ENCODE measurements at places on chromosomes 12 and 14.

DNA sequence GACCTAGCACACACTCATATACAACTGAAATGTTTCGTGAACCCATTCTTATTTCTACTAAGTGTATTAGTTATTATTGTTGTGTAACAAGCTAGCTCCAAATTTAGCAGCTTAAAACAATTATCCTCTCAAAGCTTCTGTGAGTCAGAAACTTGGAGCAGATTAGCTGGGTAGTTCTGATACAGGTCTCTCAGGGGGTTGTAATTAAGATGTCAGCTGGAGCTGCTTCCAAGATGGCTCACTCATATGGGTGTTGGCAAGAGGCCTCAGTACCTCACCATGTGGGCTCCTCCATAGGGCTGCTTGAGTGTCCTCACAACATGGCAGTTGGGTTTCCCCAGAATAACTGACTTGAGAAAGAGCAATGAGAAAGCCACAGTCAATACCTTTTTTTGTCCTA is 9.8 kb downstream of the GPR135 start:
- no peak for DNase-seq

GRCh38 chr12:96907671-96908422 is 790 bp downstream of the NEDD1 start:
- DNase-seq: no peak

DNA sequence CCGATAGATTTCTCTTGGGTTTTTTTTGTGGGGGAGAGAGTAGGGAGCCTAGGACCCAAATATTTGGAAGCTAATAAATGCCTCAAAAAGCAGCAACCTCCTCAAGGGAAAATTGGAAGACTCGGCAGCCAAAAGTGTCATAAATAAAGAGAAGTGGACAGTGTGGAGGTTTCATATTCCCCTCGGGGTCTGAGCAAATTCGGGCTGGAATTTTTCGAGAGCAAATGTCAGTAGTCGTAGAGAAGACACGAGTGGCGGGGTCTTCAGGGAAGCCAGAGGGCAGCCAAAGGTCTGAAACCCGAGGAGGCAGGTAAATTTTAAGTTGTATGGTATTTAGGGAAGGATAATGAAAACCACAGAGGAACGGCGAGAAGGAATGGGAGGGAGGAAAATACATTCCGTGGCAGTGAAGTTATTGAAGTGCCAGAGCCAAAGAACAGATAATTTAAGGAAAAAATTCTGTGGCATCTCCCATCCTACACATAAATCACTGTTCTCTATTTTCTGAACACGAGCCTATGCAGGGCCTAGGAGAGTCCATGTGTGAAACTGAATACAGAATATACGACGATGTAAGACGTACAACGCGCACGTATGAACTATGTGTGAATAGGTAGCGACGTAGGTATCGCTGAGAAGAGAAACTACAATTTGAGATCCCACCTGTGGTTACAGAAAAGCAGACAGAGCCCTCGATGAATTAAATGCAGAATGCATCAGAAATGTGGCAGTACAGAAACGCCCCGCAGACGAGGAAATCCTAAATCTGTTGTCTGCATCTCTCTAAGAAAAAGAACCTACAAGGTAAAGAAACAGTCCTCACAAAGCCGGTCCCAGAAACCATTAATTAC is 12.9 kb downstream of the BCL11B start:
- no peak for DNase-seq

- no peak for DNase-seq
Observed at GRCh38 chr12:5514016-5514415, 82.1 kb downstream of the NTF3 start.

- no peak for DNase-seq
Observed at GRCh38 chr12:11980115-11980514, 90.6 kb upstream of the BCL2L14 start.

- no peak for DNase-seq
Observed at GRCh38 chr12:129827866-129828384, 75.9 kb downstream of the TMEM132D start.

GRCh38 chr12:111826316-111826715 is 15.7 kb upstream of the MAPKAPK5 start:
- no peak for DNase-seq

- DNase-seq: no peak
Observed at GRCh38 chr12:29543036-29543435, 45.5 kb upstream of the OVCH1 start.

DNA sequence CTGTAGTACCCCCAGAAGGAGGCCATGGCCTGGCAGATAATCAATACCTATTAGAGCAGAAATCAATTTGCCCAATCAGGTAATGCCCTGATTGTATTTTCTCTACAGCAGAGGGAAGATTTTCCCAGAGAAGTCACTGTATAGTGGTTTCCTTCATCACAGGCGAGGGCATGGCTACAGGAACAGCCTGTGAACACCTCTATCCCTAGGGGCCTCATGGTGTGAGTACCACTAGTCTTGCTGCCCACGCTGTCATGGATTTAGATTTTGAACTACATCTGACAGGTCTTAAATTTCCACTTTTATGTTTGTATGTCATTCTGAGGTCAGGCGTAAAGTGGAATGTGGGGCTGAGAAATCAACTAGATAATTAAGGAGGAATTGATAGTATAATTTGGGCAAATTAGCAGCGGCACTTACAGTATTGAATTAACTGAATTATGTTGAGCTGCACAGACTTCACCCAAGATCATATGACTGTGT is 42.4 kb upstream of the STXBP6 start:
- no peak for DNase-seq

- DNase-seq: no peak
Observed at GRCh38 chr14:45135156-45135555, 574 bp upstream of the FANCM start.

DNA sequence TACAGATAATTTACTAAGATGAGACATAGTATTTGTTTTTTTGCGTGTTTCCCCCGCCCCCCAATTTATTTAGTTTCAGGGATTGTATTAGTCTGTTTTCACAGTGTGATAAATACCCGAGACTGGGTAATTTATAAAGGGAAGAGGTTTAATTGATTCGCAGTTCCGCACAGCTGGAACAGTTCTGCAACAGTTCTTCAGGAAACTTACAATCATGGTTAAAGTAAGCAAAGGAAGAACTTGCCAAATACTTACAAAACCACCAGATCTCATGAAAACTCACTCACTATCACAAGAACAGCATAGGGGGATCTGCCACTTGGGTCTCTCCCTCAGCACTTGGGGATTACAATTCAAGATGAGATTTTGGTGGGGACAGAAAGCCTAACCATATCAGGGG is 48.9 kb downstream of the LRRIQ1 start:
- no peak for DNase-seq

- no peak for DNase-seq
Observed at GRCh38 chr12:95262808-95263207, 45.2 kb downstream of the VEZT start.

DNA sequence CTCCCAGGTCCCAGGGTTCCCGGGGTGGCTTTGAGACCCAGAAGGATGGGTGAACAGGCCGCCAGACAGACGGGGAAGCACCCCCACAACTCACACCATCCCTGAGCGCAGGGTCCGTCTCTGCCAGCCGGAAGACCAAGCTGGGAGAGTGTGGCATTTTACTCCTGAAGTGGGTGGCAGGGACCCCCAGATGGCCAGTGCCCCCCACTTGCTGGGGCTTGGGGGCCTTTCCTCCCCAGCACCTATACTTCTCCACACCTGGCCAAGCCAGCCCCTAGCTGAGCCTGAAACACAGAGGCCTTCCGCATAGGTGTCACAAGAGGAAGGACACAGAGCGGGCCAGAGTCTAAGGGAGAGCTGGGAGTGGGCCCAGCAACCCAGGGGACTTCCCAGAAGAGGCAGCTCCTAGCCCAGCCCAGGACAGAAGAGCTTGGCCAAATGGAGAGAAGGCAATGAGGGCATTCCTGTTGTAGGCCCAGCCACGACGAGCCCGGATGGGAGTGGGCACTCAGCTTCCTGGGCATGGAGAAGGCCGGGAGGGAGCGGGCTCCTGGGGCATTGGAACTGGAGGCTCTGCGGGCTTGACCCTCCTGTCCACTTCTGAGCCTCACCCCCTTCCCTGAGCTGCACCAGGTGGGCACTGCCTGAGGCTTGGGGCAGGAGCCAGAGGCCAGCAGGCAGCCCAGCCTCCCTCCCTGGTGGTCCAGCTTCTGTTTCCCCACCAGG is 3.3 kb downstream of the AHNAK2 start:
- no peak for DNase-seq

DNA sequence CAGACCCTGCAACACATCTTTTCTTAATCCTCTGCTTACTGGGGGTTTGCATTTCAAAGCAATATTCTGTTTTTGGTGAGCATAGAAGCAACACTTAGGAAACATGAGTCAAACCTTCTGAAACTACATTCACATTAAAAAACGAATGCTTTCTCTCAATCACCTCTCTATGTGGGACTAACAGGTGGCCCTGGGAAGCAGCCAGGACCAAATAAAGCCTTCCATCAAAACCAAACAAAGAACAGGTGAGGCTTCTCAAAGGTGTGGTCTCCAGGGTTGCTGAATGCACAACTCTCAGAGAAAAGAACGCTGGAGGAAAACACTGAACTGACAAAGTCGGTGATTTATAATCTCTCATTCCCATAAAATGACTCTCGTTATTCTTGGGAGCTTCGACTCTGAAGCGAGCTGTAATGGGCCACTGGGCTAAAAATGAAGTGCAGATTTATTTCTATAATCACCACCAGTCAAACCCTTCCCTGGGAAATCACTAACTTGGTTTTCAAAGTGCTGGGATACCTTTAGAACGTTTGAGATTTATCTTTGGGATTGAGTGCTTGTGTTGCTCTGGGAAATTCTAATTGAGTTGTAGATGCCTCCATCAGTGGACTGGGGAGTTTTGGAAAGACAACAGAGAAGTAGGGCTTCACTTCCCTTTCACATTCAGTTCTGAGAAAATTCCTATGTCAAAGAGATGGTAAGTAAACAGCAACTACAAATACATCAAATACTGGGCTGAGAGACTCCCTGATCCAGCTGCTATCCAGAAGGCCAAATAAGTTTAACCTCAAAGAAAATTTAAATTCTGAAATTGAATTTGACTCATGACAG is 262.0 kb upstream of the TMPO start:
- no peak for DNase-seq

DNA sequence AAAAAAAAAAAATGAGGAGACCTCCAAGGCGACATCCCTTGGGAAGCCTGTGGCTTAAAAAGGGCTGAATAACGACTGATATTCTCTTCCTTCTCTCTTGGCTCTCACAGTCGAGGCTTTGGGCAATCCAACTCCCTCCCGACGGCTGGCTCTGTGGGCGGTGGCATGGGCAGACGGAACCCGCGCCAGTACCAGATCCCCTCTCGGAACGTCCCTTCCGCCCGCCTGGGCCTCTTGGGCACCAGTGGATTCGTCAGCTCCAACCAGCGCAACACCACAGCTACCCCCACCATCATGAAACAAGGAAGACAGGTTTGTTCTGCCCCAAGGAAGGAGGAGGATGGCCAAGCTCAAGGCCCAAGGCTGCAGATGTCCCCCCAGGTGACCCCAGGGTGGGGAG is 127.8 kb downstream of the GCH1 start:
- no peak for DNase-seq

DNA sequence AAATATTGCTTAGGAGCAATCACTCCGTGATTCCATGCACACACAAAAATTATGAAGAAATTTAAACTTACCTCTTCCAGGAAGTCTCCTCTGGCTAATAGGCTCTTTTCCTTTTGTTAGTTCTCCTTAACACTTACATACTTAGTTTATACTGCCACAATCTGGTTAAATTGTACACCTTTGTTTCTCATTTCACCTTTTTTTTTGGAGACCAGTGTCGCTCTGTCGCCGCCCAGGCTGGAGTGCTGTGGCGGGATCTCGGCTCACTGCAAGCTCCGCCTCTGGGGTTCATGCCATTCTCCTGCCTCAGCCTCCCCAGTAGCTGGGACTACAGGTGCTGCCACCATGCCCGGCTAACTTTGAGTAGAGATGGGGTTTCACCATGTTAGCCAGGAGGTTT is 2.2 kb upstream of the ANKRD52 start:
- DNase-seq: no peak

DNA sequence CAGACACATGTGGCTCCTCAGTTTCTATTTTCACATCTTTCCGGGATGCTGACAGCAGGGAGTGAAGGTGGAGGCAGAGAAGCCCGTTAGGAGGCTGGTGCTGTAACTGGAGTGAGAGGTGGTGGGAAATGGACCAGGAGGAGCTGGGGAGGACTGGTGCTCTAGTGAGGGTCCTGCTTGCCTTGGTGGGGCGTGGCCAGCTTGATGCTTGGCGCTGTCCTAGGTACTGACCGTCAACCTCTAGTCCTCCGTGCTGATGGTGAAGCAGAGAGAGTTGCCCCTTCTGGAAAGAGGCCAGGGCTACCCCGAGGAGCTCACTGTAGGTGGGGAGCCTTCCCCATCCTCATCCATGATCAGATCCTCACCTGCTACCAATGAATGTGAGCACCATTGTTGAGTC is 1.4 kb downstream of the TRMT61A start:
- no peak for DNase-seq

- no peak for DNase-seq
Observed at GRCh38 chr12:14664434-14665023, 31.9 kb downstream of the GUCY2C start.

- DNase-seq: no peak
Observed at GRCh38 chr12:117365049-117365616, 3.7 kb upstream of the NOS1 start.

All from activated T-helper 1 cell treated with Interleukin-2 at 50 U/mL for 16 hours (primary cell).